ENCODE measurements at places on chromosomes 3 and 15.

- no peak for DNase-seq
These were observed 80.3 kb downstream of the TFG start for GRCh38 chr3:100789579-100789978.

DNA sequence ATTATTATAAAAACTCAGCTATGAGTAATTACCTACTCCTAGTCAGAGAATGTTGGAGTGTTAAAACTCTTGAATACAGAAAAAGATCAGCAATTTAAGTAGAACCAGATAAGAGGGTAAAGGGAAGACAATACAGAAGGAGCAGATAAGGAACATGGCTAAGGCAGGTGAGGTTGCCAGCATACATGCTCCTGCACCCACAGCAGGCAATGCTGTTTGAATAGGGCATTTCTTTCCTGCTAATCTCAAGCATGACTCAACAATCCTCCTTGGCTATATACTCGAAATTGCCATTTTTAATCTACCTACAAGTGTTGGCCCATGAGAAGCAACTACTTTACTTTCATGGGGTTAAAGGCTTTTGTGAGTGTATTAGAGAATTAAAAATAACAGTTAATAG lies 494.5 kb downstream of the DIPK2A start:
- DNase-seq = no peak

GRCh38 chr3:190217081-190217480 lies 96.4 kb upstream of the P3H2 start:
- no peak for DNase-seq

DNA sequence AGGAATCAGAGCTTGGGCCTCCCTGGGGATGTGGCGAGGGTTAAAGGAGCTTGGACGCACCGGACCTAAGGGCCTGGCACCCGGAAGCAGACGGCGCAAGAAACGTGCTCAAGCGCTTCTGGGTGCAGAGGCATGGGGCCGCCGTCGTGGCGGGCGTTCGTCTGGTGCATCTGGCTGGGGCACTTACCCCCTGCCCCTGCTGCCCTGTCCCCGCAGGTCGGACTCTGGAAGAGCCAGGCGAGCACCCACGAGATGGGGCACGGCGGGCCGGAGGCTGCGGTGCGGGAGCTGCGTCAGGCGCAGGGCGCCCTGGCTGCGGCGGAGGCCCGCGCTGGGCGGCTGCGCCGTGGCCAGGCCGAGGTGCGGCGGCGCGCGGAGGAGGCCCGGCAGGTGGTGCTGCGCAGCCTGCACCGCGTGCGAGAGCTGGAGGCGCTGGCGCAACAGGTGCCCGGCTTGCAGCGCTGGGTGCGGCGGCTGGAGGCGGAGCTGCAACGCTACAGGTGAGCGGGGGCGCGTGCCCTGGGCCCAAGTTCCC lies 2.5 kb downstream of the EFCC1 start:
- DNase-seq = peak; percentile 60

GRCh38 chr3:159635047-159635641 lies 353.5 kb upstream of the IL12A start:
- DNase-seq = no peak

DNA sequence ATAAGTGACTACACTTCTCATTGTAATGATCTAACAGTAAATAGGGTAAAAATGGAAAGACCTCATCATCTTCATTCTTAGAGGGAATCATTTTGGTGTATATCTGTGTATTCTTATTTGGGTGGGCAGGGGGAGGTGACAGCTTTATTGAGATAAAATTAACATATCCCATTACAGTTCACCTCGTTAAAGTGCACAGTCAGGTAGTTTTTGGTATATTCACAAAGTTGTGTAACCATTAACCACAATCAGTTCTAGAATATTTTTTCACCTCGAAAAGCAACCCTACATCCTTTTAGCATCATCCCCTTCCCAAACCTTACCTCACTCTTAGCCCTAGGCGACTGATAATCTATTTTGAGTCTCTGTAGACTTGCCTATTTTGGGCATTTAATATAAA lies 8.1 kb downstream of the PIAS1 start:
- DNase-seq = no peak

Data from NCI-H2081 (cell line).